ENCODE measurements at places on chromosomes 11 and 22.

DNA sequence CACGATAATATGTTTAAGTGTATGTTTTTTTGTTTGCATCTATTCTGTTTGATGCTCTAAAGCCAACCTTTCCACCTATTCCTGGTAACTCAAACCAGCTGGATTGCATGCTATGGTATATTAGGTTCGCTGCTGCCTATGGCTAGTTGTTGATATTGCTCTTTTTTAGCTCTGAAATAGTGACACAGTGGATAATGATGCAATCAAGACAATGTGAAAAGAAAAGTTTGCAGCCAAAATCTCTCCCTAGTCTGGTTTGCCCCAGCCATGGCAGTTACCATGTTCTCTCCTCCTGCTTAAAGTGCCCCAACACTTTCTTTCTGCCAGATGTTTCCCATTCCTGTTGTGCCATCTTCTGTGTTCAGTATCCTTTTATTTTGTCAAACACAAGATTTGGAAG lies 269.7 kb downstream of the DYNC2H1 start:
- DNase-seq: no peak

GRCh38 chr11:61626580-61627380 lies 45.9 kb upstream of the SYT7 start:
- DNase-seq: no peak

DNA sequence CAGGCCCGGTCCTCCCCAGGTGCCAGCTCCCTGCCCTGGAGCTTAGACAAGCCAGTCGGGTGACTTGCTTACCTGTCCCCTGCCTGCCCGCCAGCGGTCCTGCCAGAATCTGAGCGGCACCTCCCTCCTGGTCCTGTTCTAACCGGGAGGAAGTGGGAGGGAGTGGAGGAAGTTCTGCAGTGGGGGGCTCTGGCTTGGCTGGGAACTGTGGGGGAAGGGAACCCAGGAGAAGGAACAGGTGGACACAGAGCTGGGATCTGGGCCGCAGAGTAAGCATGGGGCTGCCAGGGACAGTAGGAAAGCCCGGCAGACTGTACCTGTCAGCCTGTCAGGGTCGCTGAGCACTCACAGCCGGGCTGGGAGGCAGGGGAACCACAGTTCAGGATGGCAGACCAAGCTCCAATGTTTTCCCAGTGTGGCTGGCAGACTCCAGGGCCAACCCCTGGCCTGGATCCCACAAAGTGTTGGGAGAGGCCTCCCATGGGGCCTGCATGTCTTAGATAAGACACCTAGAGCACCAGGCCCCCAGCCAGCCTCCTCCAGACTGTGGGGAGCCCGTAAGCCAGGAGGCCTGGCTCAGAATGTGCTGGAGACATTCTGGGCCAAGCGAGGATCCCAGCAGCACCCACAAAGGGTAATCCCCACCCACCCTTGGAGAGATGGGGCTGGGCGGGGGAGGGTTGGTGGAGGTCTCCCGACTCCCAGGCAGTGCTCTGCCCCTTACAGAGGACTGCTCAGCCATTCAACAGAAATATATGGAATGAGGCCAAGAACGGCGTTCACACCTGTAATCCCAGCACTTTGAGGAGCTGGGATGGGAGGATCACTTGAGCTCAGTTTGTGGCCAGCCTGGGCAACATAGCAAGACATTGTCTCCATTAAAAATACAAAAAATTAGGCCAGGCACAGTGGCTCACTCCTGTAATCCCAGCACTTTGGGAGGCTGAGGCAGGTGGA lies 2.3 kb downstream of the CYB5R3 start:
- DNase-seq: no peak

- no peak for DNase-seq
Observed at GRCh38 chr22:19199479-19199878, 20.9 kb upstream of the SLC25A1 start.

DNA sequence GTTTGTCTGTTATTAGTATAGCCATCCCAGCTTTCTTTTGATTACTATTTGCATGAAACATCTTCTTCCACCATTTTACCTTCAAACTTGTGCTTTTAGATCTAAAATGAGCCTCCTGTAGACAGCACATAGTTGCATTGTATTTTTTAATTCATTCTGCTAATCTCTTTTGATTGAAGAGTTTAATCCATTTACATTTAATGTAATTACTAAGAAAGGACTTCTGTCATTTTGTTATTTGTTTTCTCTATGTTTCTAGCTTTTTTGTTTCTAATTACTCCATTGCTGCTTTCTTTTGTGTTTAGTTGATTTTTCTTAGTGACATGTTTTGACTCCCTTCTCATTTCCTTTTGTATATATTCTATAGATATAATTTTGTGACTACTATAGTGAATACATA lies 43.7 kb upstream of the ZBTB44 start:
- DNase-seq: no peak

- DNase-seq: no peak
Observed at GRCh38 chr11:122709039-122709760, 53.7 kb downstream of the UBASH3B start.

DNA sequence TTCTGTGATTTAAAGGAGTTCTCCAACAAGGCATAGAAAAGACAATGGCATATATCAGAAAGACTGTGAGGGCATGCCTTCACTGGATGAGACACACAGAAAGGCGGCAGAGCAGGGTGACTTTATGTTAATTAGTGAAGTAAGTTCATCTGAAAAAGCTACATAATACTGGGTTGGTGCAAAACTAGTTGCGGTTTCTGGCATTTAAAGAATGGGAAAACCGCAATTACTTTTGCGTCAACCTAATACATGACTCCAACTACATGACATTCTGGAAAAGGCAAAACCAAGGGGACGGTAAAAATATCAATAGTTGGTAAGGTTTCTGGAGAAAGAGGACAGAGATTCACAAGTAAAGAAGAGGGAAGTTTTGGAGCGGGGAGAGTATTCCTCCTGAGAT lies 5.1 kb downstream of the RFPL1 start:
- no peak for DNase-seq

DNA sequence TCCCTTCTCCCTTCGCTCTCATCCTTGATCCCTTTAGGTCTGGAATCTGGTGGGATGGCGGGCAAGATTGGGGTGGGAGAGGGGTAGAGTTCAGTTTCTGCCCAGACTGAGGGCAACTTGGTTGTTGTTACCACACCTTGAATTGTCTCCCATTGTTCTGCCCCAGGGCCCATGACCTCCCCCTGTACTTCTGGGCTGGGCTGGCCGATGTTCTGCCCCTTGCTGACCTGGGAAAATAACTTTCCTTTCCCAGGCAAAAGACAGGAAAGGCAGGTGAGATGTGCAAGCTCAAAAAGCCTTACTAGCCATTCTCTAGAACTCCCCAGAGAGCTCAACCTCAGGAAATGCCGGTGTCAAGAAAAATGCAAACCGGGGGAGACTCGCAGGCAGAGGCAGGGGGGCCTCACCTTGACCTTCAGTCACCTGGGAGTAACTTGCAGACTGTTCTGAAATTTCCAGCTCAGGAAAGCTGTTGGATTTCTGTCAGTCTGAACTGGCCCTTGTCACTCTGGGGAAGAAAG lies 32.4 kb upstream of the EIF3D start:
- no peak for DNase-seq

DNA sequence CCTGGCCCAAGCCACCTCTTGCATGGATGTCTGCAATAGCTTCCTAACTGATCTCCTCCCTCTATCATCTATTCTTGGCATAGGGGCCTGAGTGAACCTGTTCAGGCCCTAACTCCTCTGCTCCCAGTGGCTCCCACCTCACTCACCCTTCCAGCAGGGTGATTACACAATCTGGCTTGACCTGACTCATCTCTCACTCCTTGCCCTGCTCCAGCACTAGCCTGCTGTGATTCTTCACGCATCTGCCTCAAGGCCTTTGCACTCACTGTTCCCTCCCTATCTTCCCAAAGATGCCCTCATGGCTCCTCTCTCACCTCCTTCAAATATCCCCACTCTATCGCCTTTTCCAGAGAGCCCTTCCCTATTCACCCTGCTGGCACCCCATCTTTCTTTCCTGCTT lies 10.5 kb downstream of the SCN4B start:
- DNase-seq: no peak

DNA sequence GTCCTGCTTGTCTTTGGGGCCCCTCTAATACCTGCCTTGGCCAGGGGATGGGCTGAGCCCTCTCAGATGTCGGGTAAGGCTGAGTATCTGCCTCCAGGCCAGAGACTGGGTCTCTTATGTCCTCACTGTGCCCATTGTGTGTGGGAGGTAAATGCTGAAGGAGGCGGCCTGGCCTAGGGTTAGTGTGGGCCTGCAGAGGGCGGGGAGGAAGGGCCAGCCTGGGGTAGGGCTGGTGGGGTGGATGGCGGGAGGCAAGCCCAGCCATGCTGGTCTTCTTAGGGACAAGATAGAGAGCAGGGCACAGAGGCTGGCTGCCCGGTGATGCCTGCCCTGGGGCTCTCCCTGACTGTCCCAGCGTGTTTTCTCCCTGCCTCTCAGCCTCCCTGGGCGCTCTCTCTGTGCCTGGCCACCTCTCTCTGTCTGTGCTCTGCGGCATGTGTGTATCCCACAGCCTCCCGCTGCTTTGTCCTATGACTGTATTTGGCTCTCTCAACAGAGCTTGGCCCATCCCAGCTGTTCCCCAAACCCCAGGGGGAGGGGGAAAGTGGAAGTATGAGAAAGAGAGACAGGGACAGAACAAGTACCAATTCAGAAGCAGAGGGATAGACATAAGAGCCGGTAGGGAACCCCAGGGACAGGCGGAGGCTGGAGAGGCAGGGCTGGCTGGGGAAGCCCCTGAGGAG lies 57.0 kb downstream of the PDE2A start:
- DNase-seq: no peak

DNA sequence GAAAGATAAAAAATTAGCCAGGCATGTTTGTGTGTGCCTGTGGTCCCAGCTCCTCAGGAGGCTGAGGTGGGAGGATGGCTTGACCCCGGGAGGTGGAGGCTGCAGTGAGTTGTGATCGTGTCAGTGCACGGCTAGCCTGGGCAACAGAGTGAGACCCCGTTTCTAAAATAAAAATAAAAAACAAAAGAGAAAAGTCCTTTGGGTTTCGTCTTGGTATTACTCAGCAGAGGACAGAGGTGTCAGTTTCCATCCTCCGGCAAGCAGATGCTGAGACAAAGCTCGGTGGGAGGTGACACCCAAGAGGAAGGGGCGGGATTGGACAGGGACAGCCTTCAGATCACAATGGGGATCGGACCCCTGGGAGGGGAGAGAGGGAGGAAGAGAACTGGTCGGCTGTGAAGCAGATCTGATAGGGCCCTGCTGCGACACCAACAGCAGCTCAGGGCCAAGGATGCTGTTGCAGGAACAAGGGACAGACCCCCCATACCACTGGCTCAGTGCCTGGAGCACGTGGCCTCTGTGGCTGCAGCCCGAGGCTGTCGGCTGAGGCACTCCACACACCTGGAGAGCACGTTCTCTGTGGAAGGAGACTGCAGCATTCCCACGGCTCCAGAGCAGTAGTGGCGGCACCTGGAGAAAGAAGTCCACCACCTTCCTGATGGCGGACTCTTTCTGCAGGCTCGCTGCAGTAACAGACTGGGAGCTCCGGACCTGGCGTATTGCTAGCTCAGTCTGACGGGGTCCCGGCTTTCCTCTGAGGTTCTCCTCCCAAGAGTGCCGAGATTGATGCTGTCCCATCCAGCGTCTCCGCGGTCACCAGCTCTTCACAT lies 5.2 kb upstream of the BID start:
- peak; percentile 68 for DNase-seq

GRCh38 chr11:64289002-64289564 lies 2.0 kb upstream of the KCNK4 start:
- DNase-seq: no peak

DNA sequence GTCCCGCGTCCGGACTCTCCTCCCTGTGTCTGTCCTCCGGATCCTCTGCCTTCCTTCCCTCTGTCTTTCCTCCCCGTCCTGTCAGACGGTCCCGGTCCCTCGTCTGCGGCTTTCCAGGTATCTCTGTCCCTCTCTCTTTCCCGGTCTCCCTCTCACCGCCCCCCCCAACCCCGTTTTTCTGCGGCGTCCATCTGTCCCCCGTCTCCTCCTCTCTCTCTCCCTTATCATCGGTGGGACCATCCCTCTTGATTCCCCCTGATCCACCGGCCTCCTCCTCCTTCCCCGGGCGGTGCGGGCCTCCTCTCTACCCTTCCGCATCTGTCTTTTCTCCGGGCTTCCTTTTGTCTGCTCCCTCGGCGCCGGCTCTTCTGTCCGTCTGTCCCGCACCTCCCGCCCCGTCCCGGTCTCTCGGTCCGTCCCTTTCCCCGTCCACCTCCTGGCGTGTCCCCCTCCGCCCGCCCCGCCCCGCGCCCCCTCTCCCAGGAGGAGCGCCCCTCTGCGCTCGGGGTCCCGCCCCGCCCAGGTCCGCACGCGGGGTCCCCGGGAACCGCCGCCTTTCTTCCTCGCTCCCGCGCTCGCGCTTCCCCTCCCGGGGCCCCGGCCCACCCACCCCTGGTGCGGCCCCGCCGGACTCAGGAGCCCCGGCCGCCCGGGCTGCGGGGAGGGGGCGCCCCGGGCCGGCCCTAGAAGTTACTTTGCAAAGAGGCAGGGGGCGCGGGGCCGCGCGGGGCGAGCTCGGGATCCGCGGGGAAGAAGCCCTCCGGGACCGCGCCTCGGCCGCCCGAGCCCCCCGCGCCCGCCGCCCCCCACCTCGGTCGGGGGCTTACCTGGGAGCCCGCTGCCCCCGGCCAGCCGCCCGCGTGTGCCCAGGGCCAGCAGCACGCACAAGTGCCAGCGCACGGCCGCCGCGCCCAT lies 568 bp downstream of the SCUBE1 start:
- no peak for DNase-seq

DNA sequence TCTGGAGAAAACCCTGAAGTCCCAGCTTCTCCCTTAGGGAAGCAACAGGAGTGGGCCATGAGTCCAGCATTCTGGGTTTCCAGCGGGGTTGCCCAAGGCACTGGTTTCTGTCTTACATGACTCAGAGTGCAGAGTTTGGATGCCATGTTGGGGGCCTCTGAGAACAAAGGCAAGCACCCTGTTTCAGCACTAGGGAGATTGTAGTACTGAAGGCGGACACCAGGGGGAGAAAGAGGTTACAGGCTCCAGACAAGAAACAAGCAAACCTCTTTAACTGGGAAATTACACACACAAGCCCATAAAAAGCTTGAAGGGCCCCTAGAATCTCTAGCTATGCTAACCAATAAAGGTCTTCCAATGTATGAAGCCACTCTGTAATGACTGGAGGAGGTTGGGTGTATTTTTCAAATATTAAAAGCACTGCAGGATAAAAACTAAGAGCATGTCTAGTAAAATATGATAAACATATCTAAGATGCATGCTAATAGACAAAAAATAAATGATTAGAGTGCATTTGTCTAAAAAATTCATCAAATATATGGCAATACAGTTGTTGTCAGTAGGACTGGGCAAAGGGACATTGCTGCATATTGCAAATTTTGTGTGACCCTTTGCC lies 7.1 kb downstream of the MS4A6E start:
- peak; percentile 27 for DNase-seq

- DNase-seq: no peak
Observed at GRCh38 chr22:40425082-40425481, 54.7 kb downstream of the SGSM3 start.
